NCI-H460 (cell line): ENCODE measurements at places on chromosomes 6 and 20. TPM values are rescaled to one million over a fixed set of nuclear protein-coding genes. Genes with fewer than 3 reads are reported as not detected.

DNA sequence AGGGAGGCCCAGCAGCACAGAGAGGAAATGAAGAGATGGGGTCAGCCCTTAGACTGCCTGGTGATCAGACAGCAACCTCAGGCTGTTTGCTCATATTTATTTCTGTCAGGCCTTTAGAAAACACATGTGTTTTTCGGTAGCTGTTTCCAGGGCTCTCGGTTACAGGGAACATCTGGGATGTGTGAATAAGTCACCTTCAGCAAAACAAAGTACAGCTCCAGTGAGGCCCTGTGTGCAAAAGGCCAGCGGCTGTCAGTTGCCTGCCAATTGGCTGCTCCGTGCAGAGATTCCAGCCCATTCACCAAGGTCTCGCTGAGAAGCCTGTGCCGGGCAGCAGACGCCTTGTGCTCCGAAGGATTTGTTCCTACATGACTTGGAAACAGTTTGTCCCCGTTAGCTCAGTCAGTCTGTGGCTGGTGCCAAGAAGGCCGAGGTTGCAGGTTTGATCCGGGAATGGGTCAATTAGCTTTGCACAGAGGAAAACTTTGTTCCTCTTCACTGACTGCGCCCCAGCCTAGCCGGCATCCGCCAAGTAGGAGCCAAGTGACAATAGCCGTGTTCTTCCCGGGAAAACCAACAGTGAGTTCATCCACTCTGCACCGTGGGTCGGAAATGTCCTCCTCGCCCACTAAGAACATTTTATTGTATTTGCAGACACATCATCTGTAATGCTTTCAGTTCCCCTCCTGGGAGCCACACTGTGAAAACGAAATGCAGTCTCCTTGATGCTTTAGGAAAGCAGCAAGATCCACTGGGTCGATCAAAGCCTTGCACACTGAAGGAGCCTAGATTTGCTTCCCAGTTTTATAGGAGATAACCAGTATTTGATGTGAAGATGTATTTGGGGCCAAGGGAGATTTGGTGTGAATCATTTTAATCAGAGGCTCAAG, 315.4 kb upstream of the CDYL start:
- no peak for DNase-seq

DNA sequence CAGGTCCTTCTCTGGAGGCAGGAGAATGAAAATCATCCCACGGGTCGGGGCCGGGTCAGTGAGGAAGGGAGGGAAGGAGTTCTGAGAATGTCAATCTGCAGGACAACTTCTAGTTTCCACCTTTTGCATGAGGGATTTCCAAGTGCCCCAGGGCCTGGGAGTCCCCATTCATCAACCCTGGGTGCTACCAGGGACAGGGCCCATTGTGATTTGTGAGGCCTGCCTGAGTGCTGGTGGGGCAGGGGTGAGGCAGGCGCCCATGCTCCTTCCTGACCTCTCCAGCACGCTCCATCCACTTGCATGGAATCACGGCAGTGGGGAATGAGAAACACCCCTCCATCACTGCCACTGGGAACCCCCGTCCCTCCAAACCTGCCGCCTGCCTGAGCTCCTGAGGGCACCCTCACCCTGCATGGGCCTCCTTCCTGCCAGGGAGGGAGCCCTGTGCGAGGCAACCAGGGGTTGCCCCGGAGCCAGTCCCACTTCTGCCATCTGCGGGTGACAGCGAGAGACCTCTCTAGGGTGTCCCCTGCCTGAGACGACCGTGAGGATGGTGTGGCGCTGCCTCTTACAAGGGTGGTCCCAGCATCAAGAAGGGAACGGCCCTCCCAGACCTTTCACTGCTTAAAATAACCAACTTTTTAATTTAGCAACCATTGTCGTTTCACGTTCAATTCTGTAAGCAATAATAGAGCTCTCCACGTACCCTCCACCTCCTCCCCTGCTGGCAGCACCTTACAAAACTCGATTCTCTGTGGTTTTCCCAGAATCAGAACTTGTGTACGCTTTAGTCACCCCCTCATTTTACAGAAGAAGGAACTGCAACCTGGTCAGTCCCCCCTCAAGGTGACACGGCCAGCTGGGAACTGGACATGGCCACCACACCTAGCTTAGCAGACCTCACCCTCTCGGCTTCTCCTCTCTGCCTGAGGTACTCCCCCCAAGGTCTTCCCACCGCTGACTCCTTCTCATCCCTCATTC, 28.6 kb downstream of the PMEPA1 start:
- no peak for DNase-seq

DNA sequence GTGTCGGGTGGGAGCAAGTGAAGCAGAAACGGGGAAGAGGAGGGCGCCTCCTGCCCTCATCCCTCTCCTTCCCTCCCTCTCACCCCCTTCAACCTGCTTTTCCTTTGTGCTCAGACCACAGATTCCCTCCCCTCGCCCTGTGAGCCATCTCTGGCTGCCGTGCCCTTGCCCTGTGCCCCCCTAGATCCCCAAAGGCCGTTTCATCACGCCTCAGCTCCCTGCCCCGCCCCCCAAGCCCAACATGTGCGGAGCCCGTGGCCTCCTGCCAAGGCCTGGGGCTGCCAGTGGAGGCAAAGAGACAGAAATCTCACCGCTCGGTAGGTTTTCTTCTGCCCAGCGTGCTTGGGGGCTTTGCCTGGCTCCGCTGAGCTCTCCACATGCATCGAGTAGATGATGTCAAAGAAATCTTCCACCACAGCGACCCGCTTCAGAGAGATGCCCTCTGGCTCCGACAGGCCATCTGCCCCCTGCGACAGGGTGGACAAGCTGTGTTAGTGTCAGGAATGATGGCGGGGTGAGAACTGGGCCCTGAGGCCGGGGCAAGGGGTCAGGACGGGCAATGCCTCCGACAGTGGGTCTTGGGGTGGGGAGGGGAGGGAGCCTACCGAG, 57.6 kb downstream of the NOL4L start:
- DNase-seq, result no peak

DNA sequence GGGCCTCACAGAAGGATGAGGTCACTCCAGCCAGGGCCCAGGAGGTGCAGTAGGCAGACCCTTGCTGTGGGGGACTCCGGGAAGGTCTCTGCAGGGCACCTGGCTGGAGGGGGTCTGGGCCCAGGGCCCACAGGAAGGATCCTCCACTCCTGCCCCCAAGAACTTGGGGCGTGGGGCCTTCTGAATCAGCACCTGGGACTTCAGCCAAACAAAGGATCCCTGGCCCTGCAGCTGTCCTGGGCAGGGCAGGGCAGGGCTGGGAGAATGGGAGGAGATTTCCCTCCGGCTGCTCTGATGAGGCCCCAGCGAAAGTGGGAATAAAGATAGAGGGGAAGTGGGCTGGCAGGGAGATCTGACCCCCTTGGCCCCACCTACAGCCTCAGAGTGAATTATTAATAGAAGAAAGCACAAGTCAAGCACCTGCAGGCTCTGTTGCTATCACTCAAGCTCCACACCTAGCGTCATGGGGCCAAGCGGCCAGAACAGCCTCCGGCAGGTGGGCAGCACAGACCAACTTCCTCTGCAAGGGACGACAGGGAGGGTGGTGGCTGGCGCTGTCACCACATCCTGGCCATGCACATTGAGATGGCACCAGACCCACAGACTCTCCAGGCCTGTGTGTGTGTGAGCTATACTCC, 61.6 kb upstream of the MRPS10 start:
- DNase-seq, result no peak

- no peak for DNase-seq
Measured at GRCh38 chr6:91813641-91814040, 1226.8 kb upstream of the MAP3K7 start.

DNA sequence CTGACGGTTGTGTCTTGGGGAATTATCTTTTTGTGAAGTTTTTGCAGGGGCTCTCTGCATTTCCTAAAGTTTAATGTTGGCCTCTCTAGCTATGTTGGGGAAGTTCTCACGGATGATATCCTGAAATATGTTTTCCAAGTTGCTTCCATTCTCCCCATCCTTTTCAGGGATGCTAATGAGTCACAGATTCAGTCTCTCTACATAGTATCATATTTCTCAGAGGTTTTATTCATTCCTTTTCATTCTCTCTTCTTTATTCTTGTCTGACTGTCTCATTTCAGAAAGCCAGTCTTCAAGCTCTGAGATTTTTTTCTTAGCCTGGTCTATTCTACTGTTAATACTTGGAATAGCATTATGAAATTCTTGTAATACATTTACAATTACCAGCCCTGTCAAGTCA, 61.3 kb downstream of the UNC5CL start:
- DNase-seq, result no peak

- DNase-seq, result peak; percentile 56
Measured at GRCh38 chr20:49534255-49534712, 33.7 kb downstream of the PTGIS start.

DNA sequence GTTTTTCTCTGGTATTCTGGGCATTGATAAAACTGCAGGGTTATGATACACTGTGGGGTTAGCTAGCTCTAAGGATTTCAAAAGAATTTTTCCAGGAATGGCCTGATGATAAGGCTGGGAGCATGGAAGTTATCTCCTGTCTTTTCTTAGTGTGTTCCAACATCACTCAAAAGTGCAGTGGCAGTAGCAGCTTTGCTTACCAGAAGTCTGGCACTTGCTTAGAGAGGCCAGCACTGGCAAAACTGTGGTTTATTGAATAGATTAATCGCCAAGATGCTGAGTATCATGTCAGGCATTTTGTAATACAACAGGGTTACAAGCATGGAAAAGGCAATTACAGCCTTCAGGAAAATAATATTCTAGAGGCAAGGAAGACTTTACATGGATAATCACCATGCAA, 719.5 kb upstream of the GJE1 start:
- no peak for DNase-seq

DNA sequence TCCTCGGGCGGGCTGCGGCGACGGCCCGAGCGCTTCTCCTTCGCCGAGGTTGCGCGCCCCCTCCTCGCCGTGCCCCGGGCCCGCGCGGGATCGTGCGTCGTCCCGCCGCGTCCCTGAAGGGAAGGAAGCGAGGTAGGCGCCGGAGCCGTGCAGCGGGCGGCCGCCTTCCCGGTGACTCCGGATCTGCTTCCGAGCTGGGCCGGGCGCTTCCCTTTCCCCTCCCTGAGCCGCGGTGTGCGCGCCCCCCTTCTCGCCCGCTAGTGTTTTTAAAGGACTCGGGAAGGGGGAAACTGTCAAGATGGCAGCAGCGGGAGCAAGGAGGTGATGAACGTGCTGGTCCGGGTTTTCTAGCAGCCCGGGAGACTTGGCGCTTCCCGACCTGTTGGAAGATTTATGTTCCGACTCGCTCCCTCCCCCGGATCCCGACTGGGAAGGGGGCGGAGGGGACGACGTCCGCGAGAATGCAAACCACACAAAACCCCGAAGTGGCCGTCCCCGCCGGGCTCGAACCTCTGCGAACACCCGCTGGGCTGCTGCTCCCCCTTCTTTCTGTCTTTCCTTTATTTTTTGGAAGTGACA, 744 bp upstream of the FOXO3 start:
- DNase-seq, result peak; percentile 25

GRCh38 chr20:57198132-57199072, 68.0 kb downstream of the BMP7 start:
- no peak for DNase-seq

GRCh38 chr20:62910217-62910766, 16.0 kb downstream of the DIDO1 start:
- no peak for DNase-seq

DNA sequence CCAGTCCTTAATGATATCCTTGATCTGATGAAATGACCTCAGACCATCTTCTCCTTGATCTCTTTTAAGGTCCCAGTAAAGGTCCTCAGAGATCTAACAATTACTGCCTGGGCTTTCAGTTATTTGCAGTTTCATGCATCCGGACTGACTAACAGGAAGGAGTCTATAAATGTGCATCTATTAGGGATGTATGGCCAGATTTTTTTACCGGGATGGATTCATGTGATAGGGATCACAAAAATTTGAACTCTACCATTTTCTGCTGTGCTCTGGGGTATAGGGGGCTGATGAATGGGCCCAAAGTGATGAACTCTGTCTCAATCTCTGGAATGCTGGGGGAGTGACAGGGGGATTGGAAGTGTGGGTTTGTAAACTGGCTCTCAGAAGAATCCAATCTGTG, 36.2 kb upstream of the SCUBE3 start:
- no peak for DNase-seq

DNA sequence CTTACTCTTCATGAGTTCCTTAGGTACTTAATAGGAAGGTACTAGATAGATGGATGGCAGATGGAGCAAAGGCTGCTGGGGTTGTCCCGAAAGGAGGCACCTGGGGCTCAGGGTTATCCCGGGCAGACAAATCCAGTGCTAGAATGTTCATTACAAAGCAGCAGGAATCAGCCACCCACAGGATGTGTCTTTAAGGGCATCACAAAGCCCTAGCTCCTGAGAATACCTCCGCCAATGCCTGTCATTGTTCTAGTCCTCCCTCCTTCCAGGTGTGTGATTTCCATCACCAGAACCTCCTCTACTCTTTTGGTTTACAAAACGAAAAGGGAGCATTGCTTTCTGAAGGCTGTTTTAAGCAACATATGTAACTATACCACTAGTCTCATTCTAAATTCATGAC, 138.1 kb downstream of the KIF6 start:
- no peak for DNase-seq

GRCh38 chr20:44851545-44851944, 34.0 kb upstream of the YWHAB start:
- DNase-seq, result no peak

DNA sequence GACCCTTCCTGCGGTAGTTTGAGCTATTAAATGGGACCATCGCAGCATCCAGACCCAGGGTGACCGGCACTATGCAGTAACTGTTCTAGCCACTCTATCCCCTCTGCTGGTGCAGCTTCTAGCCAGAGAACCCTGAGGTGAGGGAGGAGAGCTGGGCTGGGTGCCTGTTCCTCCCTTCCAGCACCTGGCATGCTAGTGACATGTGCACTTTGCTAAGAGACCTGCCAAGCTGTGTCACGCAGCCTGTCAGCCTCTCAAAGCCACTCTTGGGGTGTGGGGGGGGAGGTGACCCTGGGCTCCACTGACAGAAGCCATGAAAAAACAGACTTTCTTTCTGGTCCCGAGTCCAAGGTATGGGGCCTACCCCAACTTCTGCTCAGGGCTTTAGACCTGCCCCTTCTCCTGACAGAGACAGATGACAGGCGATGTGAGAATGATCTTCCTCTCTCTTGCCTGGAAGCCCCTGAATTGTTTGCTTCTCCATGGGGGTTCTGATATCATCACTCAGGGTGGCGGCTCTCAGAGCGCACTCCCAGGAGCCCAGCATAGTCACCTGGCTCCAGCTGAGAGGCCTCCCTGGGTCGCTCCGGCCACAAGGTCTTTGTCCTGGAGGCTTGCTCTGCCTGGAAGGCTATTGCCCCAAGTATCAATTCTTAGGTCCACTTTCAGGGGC, 47.2 kb upstream of the MLN start:
- no peak for DNase-seq

- DNase-seq, result no peak
Measured at GRCh38 chr20:48324744-48325143, 503.1 kb downstream of the PREX1 start.

- DNase-seq, result no peak
Measured at GRCh38 chr6:16706911-16707783, 54.1 kb downstream of the ATXN1 start.

Gene PLN
- not detected in 2 replicates for total RNA-seq

Gene LRFN2
- total RNA-seq, result not detected in 2 replicates

Gene FAM209B
- not detected in 2 replicates for total RNA-seq

Gene ETV7
- total RNA-seq, result 0.52 and 0.63 TPM in 2 replicates
